ENCODE measurements at places on chromosomes 3 and 15.

GRCh38 chr3:12705981-12706380 is 42.1 kb upstream of the RAF1 start:
- DNase-seq: no peak

GRCh38 chr3:174287705-174288104 is 571.4 kb upstream of the NAALADL2 start:
- DNase-seq: no peak

DNA sequence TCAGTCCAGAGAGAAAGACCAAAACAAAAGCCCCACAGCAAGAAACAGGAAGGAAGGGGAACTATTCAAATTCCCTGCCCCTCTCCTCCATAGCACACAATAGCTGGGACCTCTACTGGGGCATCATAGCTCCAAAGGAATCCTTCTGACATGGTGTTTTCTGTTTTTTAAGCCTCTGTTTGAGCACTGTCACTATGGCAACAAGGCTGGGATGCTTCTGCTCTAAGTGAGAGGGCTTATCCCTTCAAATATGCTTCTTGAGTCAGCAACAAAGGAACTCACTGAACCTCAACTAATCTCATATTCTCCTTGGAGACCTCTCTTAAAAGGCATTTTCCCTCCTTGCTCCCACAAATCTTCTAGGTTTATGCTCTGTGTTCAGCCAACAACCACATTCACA is 40.5 kb downstream of the MYLK start:
- no peak for DNase-seq

DNA sequence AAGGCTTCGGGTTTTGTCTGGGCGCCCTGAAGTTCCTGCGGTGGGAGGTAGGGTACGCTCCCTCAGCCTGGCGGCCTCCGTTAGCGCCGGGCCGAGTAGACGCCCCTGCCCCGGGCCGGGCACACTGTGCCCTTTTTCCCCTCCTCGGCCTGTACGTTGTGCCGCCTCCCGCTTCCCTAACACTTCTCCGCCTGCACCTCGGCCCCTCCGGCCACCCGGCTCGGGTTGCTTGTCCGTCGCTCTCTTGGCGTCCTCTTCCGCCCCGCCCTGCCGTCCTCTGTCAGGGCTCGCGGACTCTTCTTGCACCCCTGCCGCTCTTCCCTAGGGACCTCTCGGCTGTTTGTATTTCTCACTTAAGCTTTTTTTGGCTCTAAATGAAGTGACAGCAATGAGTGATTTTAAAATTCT is 384 bp downstream of the KNL1 start:
- peak; percentile 71 for DNase-seq

GRCh38 chr3:30248423-30248822 is 358.0 kb upstream of the TGFBR2 start:
- no peak for DNase-seq

- no peak for DNase-seq
These were observed 90.5 kb upstream of the NSMCE3 start for GRCh38 chr15:29360152-29360551.

- no peak for DNase-seq
These were observed 6.2 kb downstream of the SLC33A1 start for GRCh38 chr3:155847993-155848392.

Measured in WTC11 (cell line).